Left renal cortex interstitium (tissue), 4 donors: ENCODE measurements at places on chromosomes 7 and 10.

DNA sequence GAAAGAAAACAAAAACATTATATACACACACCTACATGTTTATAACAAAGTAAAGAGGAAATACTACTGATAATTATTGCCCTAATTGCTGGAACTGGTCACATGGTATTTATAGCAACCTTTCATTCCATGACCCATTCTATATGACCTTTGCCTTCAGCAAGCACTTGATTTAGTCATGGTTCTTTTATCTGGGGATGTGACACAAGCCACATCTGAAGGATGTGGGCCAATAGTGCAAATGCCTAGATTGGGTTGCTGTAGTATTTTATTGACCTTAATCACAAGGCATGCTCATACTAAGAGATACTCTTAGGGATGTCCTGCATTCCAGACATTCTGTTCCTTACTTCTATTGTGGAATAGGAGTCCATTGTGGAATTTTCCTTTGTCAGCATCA lies 723.5 kb upstream of the POM121L12 start:
- DNase-seq: no peak

DNA sequence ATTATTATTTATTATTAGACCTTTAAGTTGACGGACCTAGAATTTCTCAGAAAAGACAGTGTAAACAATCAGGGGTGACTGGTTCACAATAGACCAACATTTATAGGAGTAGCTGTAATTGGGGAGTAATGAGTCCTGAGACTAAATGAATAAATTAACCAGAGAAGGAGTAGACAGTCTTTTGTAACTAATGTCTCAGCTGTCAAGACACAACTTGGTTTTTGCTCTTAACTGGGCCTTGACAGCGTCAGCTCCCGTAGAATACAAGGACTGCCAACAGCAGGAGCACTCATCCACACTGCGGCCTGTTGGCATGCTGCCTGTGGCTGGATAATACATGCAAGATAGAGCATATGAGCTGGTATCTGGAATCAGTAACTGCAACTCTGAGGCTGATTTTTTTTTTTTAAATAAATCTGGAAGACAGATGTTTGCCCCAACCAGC lies 123.9 kb downstream of the CACNA2D1 start:
- DNase-seq: peak; percentile 37

DNA sequence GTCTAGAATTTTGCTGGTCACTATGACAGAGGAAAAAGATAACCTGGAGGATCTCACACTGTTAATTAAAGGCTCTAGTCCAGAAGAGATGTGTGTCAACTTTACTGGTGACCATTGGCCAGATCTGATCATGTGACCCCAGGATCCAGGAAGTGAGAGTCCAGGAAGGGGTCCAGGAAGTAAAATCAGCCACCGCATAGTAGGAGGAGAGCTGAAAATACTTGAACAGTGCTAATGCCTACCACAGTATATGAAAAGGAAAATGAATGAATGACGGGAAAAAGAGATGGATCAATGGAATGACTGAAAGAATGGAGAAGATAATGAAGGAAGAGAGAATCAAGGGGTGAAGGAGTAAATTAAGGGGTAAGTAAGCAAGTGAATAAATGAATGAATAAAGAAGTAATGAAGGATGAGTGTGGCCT lies 415.3 kb downstream of the RPS24 start:
- no peak for DNase-seq

- no peak for DNase-seq
Observed at GRCh38 chr7:104039363-104039762, 49.9 kb upstream of the RELN start.

DNA sequence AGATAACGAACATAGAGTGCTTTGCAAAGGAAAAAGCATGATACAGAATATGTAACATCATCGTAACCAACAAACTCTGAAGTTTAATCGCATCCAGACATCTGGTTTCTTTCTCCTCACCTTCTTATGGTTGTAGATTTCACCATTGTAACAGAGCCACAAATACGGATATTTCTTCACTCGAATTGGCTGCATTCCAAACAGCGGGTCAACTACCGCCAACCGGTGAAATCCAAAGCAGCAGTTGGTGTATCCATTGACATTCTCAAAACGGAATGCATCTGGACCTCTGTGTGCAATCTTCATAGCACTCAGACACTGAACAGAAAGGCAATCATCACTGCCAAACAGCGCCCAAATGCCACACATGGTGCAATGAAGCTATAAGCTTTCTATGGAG lies 3.4 kb downstream of the ASNS start:
- DNase-seq: no peak

DNA sequence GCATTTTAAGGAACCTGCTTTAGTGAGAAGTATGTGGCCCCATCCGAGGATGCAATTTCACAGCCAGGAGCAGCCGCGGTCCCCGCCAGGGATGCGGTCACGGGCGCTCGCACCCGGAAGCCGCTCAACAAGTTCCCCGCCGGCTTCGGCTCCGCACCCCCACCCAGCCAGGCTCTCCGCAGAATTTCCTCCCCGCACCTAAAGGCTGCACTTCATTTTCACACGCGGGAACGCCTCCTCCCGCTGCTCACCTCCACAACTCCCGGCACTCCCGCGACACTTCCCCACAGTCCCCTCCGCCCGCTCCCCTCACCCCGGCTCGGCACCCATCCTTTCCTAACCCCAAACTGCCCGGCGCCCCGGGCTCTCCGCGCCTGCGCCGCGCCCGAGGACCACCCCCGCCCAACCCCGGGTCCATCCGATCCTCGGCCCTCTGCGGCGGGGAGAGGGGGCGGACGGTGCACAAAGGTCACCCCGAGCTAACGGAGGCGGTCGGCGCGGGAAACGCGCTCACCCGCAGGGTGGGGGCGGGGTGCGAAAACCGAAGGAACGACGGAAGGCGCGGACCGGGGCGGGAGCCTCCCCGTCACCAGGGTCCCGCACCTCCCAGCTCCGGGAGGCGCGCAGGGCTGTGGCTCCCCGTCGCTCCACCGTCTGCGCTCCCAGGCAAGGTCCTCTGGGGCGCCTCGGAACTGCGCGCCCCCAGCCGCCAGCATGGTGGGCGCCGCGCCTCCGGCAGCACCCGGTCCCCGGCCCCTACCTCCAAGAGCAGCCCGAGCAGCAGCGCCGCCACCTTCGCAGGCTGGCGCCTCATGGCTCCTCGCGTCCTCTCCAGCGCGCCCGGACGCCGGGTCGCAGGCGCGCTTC lies 558 bp downstream of the VOPP1 start:
- DNase-seq: no peak

DNA sequence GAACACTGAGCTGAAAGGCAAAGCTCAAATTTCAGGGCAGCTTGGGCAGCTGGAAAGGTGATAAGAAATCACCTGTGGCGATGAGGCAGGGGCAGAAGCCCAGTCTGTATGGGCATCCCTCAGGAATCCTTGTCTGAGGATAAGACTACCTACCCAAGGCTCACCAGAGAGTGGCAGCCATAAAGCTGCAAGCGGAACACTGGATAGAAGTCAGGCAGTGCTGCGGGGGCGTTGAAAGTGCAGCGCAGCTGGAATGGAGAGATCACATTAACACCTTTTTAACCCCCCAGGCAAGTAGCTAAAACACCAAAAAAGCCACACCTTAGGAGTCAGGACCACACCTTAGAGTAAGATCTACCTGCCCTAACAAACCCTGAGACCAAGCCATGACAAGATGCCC lies 38.2 kb downstream of the ABCB5 start:
- DNase-seq: no peak

- no peak for DNase-seq
Observed at GRCh38 chr10:63554657-63555056, 33.5 kb downstream of the REEP3 start.

DNA sequence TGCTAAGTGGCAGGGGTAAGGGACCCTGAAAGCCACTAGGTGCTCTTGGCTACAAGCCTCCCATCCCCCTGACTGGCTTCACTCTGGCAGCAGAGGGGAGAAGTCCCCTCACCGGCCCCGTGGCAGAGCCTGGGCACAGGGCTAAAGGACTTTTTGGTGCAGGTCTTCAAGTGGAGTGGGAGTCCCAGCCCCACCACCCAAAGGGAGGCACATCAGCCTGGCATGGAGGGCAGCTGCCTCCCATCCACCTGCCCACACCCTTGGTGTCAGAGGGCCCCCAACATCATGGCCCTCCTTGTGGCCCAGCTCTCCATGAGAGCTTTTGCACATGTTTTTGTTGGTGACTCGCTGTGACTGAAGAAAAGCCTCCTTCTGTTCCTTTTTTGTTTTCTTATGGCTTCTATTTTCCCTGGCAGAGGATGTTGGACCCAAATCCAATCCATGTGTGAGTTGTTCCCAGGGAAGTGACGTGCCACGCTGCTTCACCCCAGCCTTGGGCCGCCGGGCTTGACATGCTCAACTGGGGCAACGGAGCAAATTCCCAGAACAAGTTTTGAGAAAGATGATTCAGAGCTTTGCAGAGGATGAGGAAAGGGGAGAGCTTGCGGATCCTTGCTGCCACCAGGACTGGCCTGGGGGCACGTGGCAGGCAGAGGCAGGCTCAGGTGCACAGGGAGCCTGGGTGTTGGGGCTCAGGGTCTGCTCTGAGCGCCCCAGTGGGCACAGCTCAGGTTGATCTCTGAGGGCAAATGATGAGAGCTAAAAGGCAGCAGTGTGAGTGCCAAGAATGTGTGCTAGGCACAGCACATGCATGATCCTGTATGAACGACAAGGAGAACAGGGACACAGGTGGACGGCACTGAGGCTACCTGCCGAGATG lies 1.9 kb upstream of the AEBP1 start:
- no peak for DNase-seq
